ENCODE measurements at places on chromosomes 6 and 20.

- no peak for DNase-seq
Measured at GRCh38 chr6:5082487-5083306, 2.4 kb upstream of the PPP1R3G start.

- DNase-seq: no peak
Measured at GRCh38 chr6:147906361-147906760, 397.9 kb downstream of the SAMD5 start.

- DNase-seq: no peak
Measured at GRCh38 chr6:17470938-17471327, 77.5 kb downstream of the CAP2 start.

- DNase-seq: no peak
Measured at GRCh38 chr20:47309806-47310426, 46.6 kb downstream of the ZMYND8 start.

DNA sequence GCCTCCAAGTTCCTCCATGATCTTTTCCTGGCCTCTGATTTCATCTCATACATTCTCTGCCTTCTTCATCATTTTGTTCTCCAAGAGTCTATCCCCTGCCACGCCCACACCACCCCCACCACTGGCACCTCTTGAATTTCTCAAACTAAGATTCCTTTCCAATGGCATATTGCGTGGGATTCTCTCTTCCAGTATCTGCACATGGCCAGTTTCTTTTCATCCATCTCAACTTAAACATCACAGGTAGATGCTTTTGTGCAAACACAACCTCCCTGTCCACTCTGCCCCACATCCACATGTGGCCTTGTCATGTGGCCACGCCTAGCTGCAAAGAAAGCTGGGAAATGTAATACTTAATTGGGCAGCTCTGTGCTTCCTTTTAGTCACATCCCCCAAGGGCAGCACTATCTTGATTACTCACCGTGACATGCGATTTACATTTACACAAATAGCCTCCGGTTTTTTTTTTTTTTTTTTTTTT lies 33.4 kb upstream of the ZMYND8 start:
- DNase-seq: no peak

GRCh38 chr20:12786276-12786675 lies 222.5 kb upstream of the SPTLC3 start:
- DNase-seq: no peak

- no peak for DNase-seq
Measured at GRCh38 chr20:37406010-37406998, 60.4 kb downstream of the SRC start.

DNA sequence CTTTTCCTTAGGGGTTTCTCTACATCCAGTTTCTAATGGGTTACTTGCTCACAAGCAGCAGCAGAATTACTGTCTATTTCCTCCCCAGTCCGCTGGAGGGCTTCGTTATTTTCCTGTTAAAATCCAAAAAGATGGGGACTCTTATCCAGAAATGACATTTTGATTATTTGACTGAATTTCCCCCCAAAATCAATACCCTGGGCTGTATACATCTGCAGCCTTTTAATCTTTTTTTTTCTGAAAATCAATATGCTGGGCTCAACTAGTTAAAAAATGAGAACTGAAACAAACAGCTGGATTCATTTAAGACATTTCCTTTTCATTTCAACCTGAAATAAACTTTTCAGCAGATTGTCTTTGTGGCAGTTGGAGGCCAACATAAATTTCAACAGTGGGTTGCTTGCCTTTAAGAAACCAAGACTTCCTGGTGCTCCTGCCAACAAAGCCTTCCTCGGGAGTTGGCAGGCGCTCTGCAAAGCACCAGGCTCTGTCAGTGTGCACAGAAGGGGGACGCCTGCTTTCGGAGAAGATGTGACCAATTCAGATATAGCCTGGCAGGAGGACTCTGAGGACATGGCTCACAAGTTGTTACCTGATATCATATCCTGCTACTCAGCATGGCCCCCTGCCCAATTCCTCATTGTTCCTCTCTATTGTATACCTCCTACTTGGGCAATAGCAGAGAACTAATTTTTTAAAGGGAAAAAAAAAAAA lies 204.7 kb upstream of the ARG1 start:
- DNase-seq: no peak

- no peak for DNase-seq
Measured at GRCh38 chr6:112352607-112353006, 5.5 kb downstream of the RFPL4B start.

DNA sequence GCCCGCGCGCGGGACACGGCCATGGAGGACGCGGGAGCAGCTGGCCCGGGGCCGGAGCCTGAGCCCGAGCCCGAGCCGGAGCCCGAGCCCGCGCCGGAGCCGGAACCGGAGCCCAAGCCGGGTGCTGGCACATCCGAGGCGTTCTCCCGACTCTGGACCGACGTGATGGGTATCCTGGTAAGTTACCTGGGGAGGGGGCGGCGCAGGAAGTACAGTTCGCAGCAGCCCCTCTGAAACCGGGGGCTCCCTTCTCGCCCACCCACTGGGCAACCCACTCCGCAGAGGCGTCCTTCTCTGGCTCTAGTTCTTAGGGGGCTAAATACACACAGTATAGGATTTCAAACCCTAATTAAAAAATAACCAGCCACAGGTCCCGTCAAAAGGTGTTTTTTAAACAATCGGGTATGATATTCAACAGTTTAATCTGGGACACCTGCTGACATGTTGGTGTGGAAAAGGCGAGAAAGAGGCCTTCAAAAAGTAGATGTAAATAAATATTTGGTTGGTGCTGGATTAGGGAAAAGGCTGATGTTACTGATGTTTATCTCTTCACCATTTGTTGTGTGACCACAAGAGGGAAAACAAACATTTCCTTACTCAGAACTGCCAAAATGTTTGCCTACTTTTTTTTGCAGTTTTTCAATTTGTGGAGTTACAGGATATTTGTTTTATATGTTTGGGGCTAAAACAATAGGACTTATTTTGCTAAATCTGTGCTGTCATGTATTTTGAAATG lies 577 bp downstream of the SASH1 start:
- DNase-seq: no peak

DNA sequence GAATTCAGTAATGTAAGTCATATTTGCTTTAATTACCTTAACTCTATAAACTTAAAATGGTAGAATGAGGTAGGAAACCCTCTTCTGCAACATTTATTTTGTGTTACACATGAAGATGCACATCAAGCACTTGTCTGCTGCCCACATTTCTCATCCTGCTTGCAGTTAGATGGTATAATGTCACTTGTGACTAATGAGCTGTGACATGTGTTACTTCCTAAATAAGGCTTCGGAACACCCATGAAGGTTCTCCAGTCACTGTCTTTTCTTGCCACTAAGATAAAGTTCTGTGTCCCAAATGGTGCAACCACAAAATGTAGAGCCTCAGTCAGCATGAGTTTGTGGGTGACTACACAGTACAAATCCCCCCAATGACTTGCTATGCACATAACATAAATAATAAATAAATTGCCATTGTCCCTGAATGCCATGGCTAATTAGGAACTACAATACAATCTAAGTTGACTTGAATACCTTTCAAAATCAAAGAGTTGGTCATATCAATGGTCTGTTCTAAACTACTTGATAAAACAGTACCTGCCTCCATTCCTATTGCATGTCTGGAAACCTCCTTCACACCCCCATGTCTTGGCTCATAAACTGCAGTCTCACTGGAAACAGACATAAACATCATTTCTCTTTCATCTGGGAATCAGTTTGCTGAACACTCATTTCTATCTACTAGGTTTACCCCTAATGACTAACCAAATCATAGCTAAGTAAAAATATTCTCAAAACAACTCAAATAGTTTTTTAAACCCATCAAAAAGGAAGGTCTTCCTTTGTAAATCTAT lies 157.2 kb downstream of the PTPRK start:
- no peak for DNase-seq

DNA sequence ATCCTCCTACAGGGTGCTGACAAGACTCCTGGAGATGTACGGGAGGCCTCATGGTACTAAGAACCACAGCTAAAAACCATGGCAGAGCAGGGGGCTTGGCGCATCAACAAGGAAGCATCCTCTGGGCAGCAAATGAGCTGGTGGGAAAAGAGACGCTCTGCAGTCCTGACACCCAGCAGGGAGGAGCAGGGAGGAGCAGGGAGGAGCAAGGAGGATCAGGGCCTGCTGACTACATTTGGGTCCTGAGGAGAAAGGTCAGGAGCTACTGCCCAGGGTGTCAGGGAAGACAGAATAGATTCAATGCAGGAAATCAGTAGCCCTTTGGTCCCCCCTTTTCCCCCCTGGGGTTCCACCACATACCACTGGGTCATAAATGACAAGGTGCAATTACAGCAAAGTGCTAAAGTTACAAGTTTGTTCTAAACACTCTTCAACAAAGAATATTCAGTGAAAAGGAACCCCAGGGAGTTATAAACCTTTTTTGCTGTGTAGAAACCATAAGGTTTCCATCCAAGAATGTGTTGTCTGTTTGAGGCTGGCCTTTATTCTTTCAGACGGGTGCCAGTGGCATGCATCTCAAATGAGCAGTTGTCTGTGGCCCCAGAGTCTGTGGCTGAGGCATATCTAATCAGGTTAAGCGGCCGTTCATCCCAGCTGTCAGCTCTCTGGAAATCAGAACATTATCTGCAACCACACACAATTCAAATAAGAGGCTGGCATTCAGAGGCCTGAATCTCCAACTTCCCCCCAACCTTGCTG lies 325.0 kb downstream of the CDC5L start:
- no peak for DNase-seq

- DNase-seq: no peak
Measured at GRCh38 chr6:70388814-70389213, 24.5 kb upstream of the FAM135A start.

- DNase-seq: no peak
Measured at GRCh38 chr20:46797206-46797605, 87.8 kb downstream of the SLC2A10 start.

DNA sequence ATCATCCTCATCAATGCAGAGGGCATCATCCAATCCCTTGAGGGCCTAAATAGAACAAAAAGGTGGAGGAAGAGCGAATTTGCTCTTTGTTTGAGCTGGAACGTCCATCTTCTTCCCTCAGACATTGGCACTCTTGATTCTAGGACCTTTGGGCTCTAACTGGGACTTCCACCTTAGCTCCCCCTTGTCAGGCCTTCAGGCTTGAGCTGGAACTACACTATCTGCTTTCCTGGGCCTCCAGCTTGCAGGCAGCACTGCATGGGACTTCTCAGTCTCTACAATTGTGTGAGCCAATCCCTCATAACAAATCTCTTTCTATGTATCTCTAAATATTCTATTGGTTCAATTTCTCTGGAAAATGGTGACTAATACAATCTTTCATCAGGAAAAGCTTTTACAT lies 155.4 kb downstream of the MCHR2 start:
- DNase-seq: no peak

DNA sequence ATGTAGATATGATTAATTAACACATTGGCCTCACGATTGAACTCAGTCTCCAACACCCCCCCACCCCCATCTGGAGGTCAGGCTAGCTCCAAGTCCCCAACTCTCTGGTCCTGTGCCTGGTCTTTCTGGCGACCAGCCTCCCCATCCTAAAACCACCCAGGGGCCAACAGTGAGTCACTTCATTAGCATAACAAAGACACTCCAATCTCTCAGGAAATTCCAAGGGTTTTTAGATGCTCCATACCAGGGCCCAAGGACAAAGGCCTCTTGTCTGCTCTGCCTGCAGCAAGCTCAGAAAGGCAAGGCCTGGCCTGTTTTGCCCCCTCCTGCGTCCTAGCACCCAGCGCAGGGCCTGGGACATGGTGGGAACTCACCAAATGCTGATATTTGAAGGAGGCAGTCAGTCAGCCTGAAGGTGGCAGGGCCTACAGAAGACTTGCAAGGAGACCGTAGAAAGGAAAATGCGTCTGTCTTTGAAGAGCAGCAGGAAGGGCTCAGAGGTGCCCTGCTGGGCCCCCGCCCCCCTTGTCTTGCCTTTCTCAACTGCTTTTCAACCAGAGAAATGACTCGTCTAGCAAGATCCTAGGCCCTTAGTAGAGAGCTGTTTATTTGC lies 184.7 kb downstream of the CDH4 start:
- DNase-seq: no peak

DNA sequence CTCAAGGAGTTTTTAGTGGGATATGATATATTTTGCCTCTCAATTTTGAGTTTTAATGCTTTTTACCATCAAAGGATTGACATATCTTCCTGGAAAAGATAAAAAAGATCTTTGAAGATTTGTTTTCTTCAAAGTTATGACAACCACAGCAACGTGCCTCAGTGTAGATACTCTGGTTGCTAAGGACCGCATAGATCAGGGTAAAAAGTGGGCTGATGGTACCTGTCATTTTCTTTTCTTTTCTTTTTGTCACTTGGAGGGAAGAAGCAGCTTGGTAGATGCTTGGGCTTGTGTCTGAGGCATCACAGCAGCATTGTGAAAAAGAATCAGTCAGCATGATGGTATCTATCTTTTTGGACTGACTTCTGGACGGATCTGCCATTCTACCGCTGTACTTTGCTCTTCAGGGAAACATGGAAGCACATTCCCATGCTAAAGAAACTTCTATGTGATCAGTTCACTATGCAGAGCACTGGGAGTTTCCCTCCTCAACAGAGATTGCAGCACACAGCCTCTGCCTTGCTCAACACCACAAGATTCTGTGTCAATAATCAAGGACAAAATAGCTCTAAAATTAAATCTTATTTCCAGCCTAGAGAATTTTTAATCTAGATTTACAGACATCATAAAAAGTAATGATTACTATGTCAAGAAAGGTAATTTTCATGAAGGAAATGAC lies 54.8 kb upstream of the SGK1 start:
- no peak for DNase-seq

DNA sequence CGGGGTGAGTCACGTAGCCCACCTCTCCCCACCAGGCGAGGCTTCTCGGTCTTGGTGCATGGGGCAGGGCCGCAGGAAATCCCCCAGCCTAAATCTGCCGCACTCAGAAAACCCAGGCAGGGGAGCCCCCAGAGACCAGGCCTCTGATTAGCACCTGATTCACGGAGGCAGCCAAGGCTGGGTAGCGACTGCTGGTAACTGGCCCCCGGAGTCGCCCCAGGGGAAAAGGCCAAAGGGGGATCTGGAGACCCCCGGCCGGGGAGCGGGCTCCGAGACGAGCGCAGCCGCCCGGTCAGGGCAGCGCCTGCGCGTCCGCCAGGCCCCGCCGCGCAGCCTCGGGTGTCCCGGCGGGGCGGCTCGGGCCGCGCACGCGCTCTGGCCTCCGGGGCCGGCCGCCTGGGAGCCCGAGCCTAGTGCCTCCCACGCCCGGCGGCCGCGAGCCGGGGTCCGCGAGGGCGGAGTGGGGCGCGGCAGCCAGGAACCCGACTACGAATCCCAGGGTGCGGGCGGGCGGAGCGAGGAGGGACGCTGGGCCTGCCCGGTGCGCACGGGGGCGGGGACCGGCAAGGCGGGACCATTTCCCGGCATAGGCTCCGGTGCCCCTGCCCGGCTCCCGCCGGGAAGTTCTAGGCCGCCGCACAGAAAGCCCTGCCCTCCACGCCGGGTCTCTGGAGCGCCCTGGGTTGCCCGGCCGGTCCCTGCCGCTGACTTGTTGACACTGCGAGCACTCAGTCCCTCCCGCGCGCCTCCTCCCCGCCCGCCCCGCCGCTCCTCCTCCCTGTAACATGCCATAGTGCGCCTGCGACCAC lies at the start of gene DUSP22:
Gene DUSP22, plus strand, starts transcription at position 791 of the 809 bp plus-strand sequence. CDS start 53 bp downstream, outside the sequence.
- peak; percentile 72 for DNase-seq

DNA sequence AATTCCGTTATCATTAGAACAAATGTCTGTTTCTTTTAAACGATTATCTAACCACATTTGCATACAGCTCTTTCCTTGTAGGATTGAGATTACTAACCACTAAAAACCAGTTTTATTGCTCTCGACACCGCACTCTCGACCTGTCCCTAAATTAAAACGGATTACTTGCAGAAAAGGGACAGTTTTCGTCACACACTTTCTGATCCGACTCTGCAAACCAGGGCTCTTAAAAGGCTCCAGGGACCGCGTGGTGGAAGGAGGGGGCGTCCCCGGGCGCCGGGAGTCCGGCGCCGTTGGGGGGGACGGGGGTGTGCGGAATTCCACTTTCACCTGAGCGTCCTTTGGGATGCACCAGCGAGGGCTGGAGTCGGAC lies 731 bp downstream of the MAK start:
- no peak for DNase-seq

Data from activated CD4-positive, alpha-beta T cell treated with anti-CD3 and anti-CD28 coated beads, Interleukin-2, amount 50 U/mL, for 1 hour (primary cell).